ENCODE measurements at places on chromosomes 11 and 22.

DNA sequence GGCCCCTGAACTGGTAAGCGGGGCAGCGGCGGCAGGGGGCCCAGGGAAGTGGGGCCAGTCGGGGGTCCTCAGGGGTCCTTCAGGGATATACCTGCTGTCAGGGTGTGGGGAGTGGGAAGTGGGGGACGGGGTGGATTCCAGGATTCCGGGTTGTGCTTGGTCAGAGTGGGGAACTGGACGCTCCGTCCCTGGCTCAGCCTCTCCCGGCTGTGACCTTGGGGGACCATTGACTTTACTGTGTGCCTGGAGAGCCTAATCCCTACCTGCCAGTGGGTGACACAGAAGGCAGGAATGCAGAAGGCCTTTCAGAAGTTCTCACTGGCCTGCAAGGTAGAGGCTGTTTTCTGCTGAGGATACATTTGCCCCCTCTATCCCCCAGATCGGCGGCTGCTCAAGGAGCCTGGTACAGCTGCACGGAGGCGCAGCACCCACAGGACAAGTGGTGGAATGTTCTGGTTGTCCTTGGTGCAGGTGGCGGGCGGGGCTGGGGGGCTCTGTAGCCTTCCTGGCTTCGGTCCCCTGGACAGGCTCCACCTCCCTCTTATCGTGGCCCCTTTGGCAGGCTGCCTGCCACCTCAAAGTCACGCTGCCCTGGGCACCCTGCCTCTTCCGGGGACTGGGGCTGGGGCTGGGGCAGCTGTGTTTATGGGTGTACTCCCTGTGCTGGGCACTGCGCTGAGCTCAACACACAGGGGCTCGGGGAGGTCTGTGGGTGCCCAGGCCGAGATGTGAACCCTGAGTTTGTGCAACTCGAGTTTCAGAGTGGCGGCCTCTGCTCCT lies 18.4 kb downstream of the KCNQ1 start:
- DNase-seq: no peak

DNA sequence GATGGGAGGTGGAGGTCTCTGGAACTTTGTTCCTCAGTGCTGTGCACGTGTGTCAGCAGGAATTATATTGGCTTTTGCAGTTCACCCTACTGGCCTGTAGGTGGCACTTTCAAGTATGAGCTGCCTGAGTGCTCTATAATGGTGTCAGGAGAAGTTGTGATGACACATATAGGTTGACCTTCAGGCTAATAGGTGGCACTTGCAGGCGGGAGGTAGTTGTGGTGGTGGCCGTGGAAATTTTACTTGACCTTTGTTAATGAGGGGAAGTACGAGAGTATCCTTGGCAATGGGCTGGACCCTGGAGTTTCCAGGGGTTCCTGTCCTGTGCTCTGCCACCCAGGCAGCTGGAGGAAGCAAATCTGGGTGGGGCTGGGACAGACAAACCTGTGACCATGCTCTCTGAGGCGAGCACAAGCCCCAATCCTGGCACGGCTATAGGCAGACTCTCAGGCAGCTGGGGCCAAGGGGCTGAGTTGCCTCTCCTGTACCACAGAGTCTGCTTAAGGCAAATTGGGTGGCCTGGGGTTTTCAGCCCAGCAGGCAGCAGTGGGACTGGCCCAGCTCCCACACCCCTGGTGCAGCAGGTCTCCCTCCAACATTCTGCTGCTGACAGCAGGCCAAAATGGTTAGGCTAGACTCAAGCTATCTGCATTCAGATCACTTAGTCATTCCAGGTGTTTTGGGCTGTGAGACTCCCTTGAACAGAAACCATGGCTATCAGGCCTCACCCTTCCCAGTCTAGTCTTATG lies 147.5 kb upstream of the CTSC start:
- DNase-seq: no peak

- DNase-seq: no peak
These were observed 49.3 kb downstream of the MCAM start for GRCh38 chr11:119267645-119268044.

- DNase-seq: no peak
These were observed 9.5 kb downstream of the LTO1 start for GRCh38 chr11:69665669-69666068.

GRCh38 chr11:64317325-64317960 lies at the start of gene TRMT112:
TSS of gene TRMT112 (minus strand) at chr11:64317559. CDS start at chr11:64317526, 33 bp downstream.
- peak; percentile 78 for DNase-seq

GRCh38 chr11:125270106-125270505 lies 105.6 kb downstream of the PKNOX2 start:
- DNase-seq: no peak

- DNase-seq: no peak
These were observed 11.1 kb upstream of the MPZL2 start for GRCh38 chr11:118275176-118275575.

DNA sequence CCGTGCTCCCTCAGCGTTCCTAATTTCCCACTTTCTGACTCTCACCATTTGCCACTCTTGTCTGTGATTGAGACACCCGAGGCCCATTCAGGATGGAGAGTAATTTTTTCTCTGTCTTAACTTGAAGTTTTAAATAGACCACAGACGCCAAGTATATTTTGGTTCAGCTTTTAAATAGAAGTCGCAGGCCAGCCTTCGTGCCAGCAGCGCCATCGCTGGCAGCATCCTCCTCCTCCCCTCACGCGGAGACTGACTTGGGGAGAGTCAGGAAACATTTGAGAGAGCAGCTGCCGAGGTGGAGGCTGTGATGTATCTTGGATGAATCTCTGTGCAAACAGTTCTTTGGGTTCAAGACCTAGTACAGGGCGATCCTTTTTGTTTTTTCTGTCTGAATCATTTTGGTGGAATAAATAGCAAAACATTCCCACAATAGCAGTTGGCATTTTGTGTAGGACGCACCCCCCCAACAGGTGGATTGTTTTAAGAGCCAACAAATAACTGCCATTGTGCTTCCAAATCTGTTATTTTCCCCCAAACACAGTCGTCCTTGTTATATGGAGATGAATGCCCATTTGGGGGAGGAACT lies 889 bp upstream of the DMC1 start:
- DNase-seq: peak; percentile 31

DNA sequence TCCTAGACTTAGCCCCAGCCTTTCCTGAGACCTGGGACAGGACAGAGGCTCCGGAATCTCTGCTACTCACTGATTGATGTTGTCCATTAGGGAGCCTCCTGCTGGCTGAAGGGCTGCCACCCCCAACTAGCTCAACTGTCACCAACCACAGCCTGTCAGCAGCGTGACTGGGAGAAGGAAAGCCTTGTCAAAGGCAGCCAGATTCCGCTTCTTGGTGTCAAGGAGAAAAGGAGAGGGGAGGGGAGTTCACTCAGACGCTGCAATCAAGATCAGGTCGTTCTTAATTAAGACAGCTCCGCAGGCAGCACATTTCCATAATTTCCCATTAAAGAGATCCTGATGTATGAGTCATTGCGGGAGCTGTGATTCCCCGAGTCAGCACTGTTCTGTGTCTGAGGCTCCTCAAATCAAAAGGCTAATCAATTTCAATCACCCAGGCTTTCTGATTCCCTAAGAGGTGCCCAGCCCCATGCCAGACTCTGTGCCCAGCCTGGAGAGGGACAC lies 152.8 kb upstream of the ZBED5 start:
- DNase-seq: no peak

DNA sequence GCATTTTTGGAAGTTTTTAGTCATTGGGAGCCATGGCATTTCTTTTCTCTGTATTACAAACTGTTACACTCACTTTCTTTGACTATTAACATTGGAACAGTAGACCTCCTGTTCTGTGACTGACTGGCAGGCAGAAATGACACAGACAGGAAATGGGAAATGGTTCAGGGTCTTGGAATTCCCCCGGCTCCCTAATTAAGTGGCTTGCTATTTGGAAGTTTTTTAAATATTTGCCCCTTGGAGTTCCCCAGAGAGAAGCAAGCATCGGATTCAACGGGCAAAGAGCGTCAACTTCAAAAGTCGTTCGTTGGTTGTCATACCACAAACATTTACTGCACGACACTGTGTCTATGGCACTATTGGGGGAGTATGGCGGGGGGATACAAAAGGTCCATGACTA lies 1.1 kb upstream of the BIRC2 start:
- DNase-seq: no peak

DNA sequence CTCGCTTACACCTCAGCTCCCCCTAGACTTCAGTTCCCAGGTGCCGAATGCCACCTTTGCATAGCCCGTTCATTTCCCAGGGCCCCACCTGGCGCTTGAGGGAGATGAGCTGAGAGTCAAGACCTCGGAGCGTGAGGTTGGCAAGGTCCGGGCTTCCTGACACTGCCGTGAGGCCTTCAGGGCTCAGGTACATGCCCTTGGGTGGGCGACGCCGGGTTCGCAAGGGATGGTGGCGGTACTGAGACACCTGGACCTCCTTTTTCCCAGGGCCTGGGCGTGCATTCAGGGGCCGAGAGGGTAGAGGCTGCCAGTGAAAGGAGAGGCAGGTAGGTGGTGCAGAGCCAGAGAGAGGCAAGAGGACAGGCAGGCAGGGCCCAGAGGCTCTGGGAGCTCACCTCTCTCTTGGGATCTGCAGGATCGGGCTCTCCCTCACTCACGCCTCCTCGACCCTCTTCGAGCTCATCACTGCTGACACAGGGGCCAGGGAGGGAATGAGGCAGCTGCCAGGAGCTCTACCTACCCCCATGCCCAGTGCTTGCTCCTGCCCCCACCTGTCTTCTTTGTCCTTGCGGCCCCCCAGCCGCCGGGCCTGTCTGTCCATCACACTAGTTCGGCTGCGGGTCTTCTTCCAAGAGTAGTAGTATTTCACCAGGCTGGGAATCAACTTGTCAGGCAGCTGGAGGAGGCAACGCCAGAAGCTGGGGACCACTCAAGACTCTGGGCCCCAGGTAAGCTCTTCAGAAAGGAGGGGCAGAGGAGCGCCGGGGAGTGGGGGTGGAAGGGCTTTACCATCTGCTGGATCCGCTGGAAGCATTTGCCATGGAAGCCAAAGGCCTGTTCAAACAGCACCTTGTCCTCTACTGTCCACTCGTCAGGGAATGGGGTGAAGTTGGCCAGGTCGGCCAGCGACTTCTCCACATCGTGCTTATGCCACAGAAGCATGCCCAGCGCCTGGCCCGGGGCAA lies 2.8 kb downstream of the RCOR2 start:
- DNase-seq: no peak

DNA sequence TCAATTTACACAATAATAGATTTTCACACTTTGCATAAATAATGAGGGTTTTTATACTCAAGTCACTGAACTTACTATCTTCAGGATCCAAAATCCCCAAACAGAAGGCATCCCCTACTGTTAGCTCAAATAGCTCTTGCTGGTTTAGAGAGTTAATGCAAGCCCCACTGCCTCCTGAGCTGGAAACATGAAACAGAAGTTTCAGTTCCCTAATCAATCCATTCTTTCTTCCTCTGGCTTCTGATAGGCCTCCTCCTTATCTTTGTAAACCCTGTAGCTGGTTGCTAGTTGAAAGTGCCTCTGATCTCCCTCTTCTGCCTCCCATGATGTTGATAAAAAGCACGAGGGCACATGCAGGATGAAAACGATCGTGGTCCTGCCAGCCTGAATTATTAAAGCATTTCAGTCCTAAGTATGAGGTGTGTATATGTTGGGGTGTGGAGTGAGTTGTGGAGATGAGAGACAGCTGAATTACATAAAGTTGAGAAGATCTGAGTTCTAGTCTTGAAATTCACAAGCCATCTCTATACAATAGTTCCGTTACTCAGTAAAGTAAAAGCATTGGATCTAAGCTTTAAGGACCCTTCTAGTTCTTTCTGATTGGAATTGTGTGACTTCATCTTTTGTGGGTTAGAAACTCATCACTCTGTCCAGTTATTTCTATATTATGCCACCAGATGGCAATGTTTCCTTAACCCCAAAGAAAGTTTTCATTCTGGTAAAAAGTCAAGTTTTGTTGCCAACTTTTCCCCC lies 35.0 kb upstream of the EHF start:
- peak; percentile 25 for DNase-seq

- no peak for DNase-seq
These were observed 10.0 kb downstream of the FHIP1B start for GRCh38 chr11:6224421-6224820.

- peak; percentile 49 for DNase-seq
These were observed 11.4 kb upstream of the BARX2 start for GRCh38 chr11:129364143-129364654.

- DNase-seq: no peak
These were observed 3.3 kb upstream of the PACS1 start for GRCh38 chr11:66066751-66067150.

DNA sequence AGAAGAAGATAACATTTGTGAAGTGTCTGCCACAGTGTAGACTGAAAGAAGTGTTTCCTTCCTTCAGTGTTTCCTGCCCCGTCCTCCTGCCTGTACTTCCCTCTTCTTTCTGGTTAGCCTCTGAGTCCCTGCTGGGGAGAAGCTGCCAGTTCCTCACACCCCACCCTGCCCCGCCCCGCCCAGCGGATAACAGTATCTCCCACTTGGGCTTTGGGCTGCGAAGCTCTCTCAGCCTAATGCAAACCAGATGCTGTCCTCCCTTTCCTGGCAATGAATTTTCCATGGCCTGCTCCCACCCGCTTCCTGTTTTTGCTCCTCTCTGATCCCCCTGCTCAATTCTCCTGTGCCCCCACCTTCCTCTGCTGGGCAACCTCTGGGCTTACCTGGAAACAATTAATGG lies 5.2 kb upstream of the RAB3IL1 start:
- peak; percentile 55 for DNase-seq

- DNase-seq: no peak
These were observed 378.7 kb downstream of the NTM start for GRCh38 chr11:131749101-131749500.

DNA sequence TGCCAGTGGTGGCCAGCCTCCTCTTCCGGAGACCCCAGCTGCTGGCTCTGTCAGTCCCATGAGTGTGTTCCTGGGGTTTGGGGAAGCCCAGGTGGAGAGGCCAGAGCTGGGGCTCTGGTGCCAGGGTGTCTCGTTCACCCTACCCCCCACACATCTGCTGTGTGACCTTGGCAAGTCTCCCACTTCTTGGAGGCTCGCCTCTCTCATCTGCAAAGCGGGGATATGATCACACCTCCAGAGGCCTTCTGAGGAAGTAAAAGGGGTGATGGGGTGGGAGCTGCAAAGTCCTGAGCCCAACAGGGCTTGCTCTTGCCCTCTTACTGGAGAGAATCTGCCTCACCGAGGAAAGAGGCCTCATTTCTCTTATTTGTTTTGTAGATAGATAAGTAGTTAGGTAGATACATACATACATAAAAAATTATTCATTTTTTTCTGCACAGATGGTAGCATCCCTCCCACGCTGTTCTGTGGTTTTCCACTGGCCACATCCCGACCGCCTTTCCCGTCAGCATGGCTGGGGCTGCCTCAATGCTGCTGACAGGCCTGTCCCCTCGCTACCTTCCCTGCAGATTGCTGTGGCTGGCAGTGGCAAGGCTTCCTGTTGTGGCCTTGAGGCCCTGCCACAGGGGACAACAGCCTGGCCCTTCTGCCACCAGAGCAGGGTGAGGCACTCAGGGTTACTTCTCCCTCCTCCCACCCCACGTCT lies 23.9 kb downstream of the MYO7A start:
- DNase-seq: no peak

GRCh38 chr11:131662993-131663392 lies 292.6 kb downstream of the NTM start:
- no peak for DNase-seq

DNA sequence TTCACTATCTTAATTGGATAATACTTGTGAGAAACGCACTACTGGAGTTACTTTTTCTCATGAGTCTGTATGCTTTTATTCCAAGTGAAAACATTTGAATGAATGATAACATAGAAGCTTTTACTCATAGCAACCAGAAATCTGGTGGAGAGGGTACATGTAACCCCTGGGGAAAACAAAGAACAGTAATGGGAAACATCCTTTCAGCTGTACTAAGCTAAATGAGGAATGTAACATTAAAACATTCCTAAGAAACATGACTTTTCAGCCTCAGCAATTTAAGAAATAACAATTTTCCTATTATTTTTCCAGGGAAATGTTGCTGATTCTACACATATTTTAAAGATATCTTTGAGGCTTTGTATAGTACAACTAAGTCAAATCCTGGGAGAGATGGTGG lies 97.2 kb upstream of the CEP126 start:
- peak; percentile 20 for DNase-seq

All from brain pericyte (primary cell).